ENCODE measurements at places on chromosomes 3 and 15.
A peak's percentile ranks its signal among the peaks of the same experiment; 100 is the strongest.

GRCh38 chr15:84111575-84111974, 124.0 kb upstream of the GOLGA6L4 start:
- DNase-seq = no peak

DNA sequence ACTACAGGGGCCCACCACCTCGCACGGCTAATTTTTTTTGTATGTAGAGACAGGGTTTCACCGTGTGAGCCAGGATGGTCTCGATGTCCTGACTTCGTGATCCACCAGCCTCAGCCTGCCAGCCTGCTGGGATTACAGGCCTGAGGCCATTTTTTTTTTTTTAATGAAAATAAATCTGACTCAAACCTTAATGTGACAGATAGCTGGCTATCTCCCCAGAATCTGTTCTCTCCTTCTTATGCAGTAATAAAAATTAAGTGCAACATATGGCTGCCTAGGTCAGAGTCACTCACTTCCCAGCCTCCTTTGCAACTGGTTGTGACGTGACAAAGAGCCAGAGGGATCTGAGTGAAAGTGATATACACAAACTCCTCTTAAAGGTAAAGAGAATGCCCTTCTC, 53.0 kb downstream of the ZNF148 start:
- peak; percentile 43 for DNase-seq

DNA sequence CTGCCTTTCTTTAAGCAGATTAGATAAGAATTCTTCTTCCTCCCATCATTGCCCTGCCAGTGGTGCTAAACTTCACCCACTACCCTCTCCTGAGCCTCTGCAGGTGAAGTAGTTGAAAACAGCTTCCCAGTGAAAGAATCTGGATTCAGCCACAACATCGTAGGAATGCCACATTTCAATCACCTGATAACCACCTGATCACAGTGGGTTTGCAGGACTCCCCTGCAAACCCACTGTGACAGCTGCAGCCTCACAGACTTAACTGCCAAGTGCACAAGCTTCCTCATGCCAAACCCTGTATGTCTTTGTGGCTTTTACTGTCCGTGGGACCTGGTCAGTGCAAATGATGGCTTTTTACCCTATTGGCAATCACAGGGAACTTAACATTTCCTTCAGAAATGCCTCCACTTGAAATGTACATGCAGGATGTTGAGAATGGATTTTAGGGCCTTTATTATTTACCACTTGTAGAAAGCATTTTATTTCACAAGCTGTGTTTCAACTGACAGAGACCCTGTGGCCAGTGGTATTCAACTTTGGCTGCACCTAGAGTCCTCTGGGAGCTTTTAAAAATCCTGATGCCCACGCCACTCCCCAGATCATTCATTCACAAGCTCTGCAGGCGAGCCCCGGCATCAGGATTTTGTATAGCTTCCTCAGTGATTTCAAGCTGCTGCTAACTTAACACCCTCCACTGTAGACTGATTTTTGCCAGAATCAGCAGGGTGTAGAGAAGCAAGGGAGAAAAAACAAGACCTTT, 49.1 kb downstream of the OXNAD1 start:
- no peak for DNase-seq

GRCh38 chr3:67947808-67948508, 293.5 kb upstream of the SUCLG2 start:
- DNase-seq = peak; percentile 5

- no peak for DNase-seq
Observed at GRCh38 chr15:64566629-64567427, 106.5 kb downstream of the ZNF609 start.

- DNase-seq = no peak
Observed at GRCh38 chr3:154602241-154602640, 172.3 kb upstream of the GPR149 start.

DNA sequence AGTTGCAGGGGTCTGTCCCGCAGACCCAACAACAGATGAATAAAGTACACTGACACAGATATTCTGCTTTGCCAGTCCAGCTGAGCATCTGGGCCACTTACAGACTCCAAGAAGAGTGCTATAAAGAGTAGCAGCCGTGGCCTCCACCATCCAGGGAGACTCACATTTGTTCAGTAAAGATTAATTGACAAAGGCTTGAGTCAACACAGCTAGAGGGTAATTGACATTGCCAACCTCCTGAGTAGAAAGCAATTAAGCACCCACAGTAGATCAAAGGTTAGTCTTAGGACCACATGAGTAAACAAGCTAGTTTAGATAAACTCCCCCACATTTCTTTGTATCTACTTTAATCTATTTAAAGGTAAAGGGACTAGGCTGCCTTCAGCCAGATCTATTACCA, 16.3 kb upstream of the CRTC3 start:
- DNase-seq = no peak

DNA sequence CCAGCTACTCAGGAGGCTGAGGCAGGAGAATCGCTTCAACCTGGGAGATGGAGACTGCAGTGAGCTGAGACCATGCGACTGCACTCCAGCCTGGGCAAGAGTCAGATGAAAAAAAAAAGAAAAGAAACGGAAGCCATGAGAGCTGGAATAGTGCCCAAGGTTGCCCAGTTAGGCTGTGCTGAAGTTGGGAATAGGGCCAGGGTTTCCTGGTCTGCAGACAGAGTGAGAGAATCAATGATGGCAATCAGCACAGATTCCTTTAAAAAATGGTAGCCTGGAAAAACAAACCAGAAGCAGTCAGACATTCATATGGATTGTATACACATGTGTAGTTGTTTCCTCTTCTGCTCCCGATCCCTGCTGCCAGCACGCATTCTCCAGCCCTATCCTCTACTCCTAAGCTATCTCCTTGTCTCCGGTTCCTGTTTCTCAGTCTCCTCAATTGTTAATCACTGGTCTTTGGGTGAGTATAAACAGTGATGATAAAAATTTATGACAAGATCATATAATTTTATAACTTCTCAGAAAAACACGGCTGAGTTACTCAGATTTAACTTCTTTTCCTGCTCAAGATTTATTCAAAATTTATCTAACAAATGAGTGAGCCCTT, 316.2 kb upstream of the UMPS start:
- peak; percentile 82 for DNase-seq

- no peak for DNase-seq
Observed at GRCh38 chr3:156668073-156668763, 6.2 kb upstream of the TIPARP start.

- no peak for DNase-seq
Observed at GRCh38 chr3:110227991-110228390, 843.6 kb upstream of the NECTIN3 start.

DNA sequence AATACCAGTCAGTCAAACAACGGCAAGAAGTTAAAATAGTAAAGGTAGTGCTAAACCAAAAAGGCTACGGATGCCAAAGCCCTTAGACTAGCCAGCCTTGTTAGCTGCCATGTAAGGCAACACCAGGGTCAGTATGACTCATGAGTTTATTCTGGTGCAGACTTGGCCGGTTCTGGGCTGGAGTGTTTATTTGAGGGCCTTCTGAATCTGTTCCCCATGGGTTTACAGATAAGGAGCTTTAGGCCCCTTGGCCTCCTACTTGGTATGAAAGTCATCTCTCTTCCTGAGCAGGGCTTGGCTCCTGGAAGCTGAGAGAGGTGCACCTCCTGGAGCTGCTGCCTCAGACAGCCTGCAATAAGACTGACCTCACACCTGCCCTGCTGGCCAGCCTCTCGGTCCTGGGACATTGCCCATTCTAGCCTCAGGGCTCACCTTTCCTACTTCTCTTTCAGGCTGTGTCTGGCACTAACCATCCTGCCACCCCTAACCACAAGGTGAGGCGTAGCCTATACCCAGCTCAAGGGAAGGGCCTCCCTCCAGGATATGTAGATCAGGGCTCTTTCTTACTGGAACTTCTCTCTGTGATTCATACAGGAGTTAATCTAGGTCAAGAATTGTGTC, 10.4 kb upstream of the RTP1 start:
- no peak for DNase-seq

DNA sequence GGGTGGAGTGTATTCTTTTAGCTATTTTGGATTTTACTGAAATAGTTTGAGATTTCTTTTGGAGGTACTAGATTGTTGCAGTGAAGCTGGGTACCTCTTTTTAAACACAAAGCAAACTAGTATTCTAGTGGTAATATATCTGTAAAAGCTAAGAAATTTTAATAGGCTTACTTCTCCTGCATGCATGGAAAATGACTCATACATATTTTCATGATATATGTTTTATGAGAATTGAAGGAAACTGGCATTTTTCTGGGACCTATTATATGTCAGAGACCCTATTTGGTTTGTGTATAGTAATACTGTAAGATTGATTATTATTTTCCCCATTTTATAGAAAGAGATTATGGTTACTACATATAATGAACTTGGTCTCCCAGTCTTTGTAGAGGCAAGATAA, 851.0 kb downstream of the DIPK2A start:
- no peak for DNase-seq

DNA sequence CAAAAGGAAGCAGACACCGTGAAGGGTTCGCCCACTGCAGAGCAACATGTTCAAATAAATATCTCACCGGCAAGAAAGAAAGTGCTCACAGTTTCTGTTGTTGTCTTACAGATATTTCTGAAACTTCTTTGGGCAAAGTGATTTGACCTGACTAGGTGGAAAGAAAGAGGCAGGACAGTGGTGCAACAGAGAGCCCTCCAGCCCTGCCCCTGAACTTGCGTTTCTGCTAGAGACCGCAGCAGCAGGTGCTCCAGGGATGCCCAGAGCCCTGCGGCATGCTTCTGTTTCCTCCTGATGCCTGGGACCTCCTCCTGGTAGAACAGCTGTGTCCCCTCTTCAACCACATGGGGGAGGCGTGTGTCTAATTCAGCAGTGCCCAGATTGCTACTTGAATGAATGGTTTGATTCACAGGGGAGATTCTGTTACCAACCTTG, 123.4 kb downstream of the ATP10A start:
- DNase-seq = no peak

DNA sequence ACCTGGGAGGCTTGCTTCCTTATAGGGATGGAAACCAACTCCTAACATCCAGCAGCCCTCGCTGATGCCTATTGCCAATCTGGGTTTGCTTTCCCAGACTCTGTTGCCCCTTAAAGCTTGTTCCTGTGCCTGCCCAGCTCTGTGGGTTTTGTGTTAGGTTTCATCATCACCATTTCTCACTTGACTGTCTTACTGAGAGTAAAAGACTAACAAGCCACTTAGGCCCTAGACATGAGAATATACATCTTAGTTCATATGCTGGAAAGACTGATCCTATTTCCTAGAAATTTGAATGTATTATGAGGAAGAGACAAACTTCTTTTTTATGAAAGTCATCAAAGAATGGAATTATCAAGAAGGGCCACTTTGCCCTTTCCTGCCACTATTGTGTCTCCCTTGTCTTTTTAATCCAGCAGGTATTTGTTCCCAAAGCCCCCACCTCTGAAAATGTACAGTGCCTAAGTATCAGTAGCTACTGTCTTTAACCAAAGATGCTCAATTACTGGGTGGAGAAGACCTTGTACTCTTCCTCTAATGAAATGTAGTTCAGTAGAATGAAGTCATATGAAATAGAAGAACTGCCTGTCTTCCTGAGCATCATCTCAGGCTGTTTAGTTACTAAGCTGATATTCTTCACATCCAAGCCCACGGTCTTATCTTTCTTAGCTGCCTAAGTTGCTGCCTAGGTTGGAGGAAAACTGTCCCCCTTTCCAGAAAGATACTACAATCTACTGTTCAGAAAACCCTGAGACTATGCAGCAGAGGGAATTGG, 59.8 kb upstream of the ZPLD1 start:
- DNase-seq = no peak

DNA sequence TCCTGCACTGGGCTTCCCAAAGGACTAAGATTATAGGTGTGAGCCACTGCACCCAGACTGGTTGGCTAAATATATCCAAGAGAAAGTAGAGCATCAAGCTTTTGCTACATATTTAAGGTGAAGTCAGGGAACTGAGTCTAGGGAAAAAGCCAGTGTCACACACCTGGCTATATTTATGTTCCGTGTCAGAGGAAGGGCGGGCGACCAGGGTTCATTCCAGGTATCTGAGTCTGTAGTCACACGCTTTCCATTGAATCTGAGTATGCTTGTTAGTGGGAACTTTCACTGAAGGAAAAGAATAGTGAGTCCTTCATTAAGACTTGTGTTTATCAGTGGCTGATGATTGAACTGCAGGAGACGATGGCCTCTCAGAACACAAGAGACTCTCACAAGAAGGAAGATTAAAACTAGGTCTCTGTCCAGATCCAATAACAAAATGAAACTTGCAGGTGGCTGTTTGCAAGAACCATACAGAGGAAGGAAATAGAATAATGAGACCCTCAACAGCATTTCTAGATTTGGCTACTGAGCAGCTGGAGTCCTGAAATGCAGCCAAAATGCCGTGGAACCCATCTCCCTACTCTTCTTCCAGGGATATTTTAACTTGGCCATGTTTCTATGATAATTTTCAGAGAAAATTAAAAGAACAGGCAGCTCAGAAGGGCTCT, 276.3 kb downstream of the THSD4 start:
- DNase-seq = no peak

DNA sequence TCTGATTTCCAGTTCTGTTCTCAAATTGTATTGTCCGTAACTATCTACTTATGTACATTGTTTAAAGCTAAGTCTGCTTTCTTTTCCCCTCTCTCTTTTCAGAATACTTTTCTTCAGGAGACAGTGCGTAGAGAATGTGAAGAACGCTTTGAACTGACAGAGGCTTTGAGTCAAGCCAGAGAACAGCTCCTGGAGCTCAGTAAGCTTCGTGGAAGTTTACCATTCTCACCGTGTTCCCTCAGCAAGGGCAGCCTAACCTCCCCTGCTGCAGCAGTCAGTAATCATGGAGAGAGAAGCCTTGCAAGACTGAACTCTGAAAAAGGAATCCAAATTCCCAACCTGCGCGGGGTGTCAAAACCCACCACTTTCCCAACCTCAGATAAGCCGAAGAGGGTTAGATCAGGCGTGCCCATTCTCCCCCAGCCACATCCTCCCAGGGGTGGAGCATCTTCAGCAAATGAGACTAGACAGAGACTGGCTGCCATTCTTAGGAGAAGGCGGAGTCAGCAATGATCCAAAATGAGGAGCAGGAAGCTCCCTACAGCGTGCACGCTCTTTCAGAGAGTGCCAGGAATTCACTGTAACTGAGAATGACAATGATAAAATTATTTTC, 114.6 kb downstream of the CCNL1 start:
- no peak for DNase-seq

- DNase-seq = no peak
Observed at GRCh38 chr3:43031485-43031884, 52.4 kb downstream of the GASK1A start.

DNA sequence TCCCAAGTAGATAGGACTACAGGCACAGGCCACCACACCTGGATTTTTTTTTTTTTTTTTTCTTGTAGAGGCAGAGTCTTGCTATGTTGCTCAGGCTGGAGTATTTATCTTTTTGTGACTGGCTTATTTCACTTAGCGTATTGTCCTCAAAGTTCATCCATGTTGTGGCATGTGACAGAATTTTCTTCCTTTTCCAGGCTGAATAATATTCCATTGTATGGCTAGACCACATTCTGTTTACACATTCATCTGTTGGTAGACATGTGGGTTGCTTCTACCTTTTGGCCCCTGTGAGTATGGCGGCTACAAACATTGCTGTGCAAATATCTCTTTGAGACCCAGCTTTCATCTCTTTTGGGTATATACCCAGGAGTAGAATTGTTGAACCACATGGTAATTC, 160.2 kb upstream of the SMAD3 start:
- DNase-seq = no peak
